ENCODE measurements at places on chromosomes 1 and 21.
A peak's percentile ranks its signal among the peaks of the same experiment; 100 is the strongest.

- DNase-seq = no peak
Measured at GRCh38 chr1:89842567-89843272, 21.9 kb downstream of the LRRC8D start.

DNA sequence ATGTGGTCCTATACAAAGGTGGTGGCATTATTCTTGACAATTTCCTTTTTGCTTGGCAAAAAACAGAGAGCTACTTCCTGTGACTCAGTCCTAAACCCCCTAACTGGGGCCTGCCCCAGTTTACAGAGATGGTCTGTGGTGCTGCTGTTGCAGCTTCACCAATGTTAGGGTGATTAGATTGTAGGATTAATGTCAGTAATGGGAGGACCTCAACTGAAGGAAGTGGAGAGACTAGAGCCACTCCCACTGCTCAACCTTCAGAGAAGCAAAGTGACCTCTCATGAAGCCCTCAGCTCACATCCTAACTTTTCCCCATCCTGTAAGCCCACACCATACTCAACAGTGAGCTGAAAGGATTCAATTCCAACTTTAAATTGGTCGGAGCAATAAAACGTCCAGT is 3.6 kb downstream of the S100A6 start:
- DNase-seq = no peak

DNA sequence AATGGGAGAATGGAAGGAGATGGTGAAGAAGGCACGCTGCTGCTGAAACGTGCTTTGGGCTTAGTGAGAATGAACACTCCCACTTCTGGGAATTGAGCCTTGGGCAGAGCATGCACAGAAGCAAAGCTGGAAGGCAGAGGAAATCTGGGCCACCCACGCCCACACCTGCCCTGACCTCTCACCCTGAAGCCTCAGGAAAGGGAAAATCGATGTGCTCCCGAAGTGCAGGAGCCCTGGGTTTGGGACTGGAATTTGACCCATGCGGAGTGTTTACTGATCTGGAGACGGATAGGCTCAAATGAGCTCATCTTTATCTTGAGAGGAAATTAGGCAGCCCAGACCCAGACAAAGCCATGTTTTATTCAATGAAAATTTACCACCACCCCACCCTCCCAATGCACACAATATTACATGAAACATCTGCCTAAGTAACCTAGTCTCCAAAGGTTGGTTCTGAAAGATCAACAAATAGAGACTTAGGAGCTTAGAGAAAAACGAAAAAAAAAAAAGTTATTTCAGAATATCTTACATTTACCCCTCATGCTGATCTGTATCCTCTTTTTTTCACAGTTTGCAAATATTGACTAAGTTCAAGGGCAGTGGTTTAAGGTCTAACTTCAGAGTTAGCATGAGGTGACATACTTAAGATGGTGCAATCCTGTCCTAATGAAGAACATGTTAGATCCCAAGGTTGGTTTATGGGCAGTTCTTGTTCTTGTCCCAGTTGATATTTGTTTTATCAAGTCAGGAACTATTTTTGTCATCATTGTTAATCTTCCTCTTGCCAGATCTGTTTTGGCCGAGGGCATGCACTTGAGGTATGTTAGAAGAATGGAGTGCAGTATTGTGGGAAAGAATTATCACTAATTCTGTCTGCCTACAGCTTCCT is 63.0 kb downstream of the PROX1 start:
- DNase-seq = no peak

DNA sequence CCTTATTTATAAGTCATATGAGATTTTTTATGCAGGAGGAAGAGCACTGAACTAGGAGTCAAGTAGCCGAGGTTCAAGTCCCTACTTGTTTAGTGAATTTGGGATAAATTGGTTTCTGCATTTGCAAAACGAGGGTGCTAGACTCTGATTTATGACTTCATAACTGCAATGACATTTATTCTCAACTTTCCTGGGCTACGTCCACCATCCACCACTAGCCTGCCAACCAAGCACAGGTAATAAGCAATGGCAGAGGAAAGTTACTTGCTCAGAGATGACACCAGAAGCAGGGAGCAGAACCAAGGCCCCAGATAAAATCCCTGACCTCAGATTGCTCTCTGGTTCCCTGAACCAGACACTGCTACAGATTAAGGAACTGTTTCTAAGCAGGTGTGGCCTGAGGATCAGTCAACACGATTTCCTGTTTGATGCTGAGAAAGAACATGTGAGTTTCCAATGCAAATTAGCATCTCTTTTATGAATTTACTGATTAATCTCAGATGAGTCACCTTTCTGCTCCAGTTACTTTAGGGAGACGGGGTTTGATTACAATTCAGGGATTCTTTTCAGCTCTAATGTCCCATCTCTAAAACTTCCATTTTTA is 52.7 kb downstream of the PLPP3 start:
- no peak for DNase-seq

- no peak for DNase-seq
Measured at GRCh38 chr1:99236756-99237155, 27.5 kb upstream of the PLPPR4 start.

GRCh38 chr1:204445860-204446412 is 34.3 kb upstream of the PPP1R15B start:
- DNase-seq = peak; percentile 13

All from COR-L47 (cell line).